ENCODE measurements at places on chromosomes 6 and 20.

GRCh38 chr20:24318569-24319352, 150.7 kb upstream of the SYNDIG1 start:
- DNase-seq = no peak

- no peak for DNase-seq
Observed at GRCh38 chr20:45223136-45223535, 2.0 kb downstream of the SEMG2 start.

DNA sequence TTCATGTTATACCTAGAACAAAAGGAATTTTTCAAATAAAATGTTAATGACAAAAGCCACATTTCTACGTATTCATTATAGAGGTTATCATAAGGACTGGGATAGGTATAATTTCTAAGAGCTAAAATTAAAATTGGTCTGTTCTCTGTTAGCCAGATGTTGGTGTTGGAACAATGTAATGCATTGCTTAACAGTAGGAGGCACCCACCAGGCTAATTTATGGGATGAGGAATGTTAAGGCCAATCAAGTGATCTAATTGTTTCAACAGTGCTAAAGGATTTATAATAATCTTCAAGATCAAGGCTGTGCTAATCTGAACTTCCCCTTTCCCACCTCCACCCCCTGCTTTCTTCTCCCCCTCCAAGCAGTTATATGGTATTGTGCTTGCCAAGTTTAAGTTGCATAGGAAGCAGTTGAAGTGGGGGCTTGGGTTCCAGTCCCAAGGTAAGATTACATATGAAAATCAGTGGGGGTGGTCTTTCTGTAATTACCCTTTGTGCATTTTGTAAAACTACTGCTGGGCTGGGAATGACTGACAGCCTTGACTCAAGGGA, 89.2 kb upstream of the BACH2 start:
- no peak for DNase-seq

DNA sequence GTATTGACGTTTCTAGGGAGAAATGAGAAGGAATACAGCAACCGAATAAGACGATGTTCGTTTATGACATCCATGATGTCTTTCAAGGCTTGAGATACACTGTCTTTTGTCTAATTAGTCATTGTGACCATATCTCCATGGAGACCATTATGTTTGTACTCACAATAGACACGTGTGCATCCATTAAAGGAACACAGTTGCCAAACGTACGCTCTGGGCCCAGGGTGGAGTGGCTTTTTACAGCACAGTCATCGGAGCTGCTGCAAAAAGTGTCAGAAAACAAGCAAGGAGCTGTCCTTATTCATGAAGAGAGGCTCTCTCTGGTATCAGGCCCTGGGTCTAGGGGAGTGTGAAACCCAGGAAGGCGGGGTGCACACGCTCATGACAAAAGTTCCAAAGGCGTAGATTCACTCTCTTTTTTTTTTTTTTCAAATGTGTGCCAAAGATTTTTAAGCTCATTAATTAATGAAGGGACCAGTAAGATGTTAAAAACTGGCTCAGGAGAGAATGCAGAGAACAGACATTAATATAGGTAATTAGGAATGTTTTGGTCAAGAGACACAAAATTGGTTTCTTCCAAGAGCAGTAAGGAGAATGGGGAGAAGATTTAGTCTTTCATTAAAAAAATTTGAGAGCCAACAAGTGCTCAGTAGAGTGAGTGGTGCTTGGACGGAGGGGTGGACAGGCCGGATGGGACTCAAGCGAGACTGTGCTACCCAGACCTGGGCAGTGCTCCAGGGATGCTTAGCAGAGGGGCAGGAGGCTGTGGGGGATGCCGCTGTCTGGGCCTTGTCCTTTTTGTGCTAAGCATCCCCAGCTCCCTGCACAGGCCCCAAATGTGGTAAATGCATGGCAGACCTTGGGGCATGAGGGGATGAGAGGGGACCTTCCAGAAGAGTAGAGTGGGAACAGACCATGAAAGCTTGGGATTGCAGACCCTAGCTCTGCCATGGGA, 34.9 kb upstream of the GTSF1L start:
- DNase-seq = no peak

GRCh38 chr6:41700463-41701347, 34.7 kb downstream of the TFEB start:
- no peak for DNase-seq

- no peak for DNase-seq
Observed at GRCh38 chr20:41089555-41089954, 47.8 kb upstream of the PLCG1 start.

GRCh38 chr20:57638173-57638894, 18.1 kb upstream of the ZBP1 start:
- no peak for DNase-seq

- no peak for DNase-seq
Observed at GRCh38 chr20:17605131-17605660, 35.3 kb downstream of the DSTN start.

- peak; percentile 89 for DNase-seq
Observed at GRCh38 chr6:22892452-22892851, 323.1 kb downstream of the HDGFL1 start.

DNA sequence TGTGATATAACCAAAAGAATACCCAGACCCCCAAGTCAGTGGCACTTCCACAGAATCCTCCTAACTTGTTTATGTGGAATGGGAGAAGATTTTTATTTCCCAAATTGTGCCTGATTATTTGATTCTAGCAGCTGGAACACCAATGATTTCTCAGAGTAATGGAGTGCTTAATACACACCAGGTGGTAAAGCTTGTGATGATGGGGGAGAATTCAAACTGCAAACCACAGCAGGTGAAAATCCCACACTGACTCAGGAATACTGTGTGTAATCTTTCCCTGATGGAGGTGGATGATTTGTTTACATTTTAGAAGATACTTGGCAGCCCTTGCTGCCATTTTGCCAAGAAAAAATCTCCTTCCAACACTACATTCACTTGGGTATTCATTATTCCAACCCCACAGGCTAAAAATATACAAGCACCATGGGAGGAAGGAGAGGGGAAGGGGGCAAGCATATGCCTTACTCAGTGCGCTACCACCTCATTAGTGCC, 212.7 kb upstream of the PLN start:
- DNase-seq = no peak

DNA sequence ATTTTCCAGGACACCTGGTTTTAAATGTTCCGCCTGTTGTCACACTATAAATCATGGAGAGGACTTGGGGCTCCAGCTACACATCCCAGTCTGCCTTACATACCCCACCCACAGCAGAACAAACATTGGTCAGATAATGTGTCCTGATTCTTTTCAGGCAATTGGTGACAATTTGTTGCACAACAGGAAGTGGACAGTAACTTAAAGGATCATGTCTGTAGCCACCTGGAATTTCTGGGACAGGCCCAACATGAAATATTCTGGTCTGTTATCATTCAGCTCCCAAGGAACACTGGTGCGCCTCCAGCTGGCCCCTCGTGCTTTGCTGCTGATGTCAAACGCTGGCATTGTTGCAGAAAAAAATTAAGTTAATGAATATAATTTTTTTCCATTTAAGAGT, 117.2 kb downstream of the SOBP start:
- DNase-seq = no peak

GRCh38 chr6:6026513-6027205, 19.9 kb upstream of the NRN1 start:
- no peak for DNase-seq

- DNase-seq = no peak
Observed at GRCh38 chr20:43903953-43904826, 10.5 kb upstream of the TOX2 start.

DNA sequence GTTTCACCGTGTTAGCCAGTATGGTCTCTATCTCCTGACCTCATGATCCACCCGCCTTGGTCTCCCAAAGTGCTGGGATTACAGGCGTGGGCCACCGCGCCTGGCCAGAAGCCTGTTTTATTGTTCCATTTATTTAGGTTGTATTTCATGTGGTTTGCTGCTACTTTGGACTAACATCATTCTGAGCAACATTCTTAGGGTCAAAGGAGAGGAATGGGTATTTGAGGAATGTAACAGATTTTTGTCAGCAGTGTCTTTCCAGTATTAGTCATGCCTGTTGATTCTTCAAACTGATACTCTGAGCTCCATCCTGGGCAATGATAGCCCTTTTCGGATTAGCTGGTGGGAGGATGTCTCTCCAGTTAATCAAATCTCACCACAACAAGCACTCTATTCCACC, 213.0 kb upstream of the CITED2 start:
- peak; percentile 79 for DNase-seq

DNA sequence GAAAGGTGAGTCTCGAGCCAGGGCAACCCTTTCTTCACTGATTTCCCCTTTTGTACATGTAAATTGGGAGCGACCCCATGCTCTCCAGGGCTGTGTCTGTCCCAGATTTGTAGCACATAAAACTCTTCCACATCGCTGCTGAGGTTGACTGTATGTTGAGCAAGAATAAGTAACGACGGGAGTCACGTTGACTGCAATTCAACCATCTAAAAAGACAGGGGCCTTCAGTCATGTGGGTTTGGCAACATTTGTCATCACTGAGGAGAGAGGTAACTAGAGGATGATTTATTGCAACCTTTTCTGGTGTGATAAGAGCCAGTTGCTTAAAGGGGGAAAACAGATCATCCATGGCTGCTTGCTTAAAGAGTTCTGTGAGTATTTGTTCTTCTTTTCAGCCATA, 159.4 kb upstream of the SULF2 start:
- DNase-seq = no peak

GRCh38 chr6:11263291-11263775, 30.9 kb upstream of the NEDD9 start:
- peak; percentile 43 for DNase-seq

DNA sequence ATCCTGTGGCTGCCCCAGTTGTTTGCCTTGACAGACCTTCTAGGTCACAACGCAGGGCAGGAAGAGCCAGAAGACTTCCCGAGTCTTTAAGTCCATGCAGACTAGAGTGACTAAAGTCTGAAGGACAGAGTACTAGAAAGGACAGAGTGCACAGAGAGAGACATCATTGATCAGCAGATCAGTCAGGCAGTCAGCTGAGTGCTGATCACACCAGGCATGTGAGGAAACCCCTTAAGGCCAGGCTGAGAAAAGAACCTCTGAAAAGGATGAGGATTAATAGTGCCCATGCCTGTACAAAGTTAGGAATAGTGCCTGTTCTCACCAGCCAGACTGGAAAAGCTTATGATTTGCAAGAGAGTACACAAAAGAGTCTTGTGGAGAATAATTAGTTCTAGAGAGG, 91.3 kb downstream of the CFAP61 start:
- DNase-seq = no peak

DNA sequence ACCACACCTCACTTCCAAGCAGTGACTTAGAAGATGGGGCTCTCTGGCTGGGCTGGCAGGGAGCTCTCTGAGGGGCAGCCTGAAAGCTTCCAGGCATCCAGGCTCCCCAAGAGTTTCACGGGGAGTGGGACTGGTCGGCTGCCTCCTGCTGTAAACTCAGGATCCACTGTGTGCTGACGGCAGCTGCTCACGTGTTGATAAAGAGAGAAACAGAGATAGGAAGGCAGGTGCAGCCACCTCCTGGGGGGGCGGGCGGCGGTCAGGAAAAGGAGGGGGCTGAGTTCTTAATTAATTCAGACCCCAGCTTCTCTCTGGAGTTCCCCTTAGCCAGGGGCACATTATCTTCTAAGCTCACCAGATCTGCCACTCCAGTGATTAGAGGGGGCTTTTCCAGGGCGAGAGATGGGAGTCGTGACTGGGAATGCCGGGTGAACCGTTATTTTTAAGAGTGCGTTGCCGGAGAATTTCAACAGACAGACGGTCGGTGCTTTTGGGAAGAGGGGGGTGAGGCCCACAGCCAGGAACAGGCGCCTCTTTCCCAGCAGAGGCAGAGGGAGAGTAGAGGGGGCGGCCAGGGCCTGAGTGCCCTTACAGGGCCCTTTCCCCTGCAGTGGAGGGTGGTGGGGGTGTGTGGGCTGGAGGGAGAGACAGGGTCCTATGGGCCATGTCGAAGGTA, 70.9 kb downstream of the CD40 start:
- no peak for DNase-seq

DNA sequence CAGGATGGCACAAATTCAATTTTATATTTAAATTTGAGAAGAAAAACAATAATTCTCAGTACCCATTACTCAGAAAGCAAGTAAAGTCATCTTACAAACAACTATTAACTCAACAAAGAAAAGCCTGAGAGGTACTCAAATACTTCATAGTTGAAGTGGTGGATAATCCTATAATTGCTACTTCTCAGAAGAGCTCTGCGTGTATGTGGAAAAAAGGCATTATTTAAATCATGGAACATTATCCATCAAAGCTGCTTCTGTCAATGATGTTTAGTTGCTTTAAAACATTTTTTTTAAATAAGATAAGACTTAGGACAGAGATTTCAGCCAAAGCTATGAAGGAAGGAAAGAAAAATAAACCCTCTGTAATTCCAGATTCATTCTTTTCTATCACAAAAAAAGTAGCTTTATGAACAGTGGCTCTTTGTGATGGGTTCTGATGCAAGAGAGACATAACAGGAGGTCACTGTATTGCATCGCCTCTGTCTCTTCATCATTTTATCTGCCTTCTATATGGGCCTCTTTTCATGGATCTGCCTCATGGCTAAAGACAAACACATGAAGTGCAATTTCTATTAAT, 367.9 kb upstream of the SLC35B3 start:
- no peak for DNase-seq

DNA sequence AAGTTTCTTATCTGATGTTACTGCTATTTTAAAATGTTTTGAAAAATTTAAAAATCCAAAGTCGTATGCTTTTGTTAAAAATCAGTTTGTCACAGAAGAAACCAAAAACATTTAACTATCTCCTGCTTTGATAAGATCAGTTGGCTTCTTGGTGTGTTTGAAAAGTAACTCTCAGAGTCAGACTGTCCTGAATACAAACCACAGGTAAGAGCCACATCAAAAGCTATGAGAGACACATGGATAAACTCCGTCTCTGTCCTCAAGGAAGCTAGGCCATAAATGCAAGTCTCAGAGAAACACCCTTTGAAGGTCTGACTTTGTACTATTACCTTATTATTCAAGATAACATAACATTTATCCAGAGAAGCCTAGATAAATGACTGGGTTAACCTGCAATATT, 7.7 kb downstream of the HBS1L start:
- no peak for DNase-seq

DNA sequence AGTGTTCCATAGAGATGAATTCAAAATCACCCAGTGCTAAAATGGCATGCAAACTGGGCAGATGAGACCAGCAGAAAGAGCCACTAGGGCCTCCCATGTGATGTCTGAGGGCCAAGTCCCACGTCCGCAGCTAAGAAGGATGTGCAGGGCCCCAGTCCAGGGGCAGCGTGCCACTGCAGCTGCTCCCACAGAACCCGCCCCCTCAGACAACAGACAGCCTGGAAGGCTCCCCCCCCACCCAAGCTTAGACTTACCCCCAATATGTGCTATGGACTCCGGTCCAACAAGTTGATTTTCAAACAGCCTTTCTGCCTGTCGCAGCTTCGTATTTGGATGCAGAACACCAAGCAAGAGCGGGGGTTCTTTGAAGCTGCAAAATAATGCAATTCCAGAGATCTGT, 14.0 kb downstream of the APMAP start:
- no peak for DNase-seq

GRCh38 chr6:54465649-54466300, 157.5 kb downstream of the TINAG start:
- no peak for DNase-seq

GRCh38 chr6:152981989-152982903, 595 bp downstream of the FBXO5 start:
- DNase-seq = no peak

Measured in AG04450 (cell line).